Hepatocyte (in vitro differentiated cells): ENCODE measurements at places on chromosomes 11 and 22. TPM values are rescaled to one million over a fixed set of nuclear protein-coding genes. Genes with fewer than 3 reads are reported as not detected.
A peak's percentile ranks its signal among the peaks of the same experiment; 100 is the strongest.

- H3K27me3 ChIP-seq: no peaks in the 10 kb centered on the region
- H3K36me3 ChIP-seq: no peaks in the 10 kb centered on the region
- H3K27ac ChIP-seq: no peak overlapping the region
- H3K4me3 ChIP-seq: no peak overlapping the region
Observed at GRCh38 chr22:21958360-21959273, 6.0 kb upstream of the PPM1F start.

- no peak for DNase-seq
- no peaks in the 10 kb centered on the region for H3K27me3 ChIP-seq
- peak overlapping the region; percentile 69 for H3K27ac ChIP-seq
- H3K4me1 ChIP-seq: peaks cover 17% of the 10 kb centered on the region
- no peak overlapping the region for H3K4me3 ChIP-seq
- no peaks in the 10 kb centered on the region for H3K36me3 ChIP-seq
Observed at GRCh38 chr11:75722669-75723042, 5.0 kb downstream of the MOGAT2 start.

The KIF18A gene
- 6.3 and 7.1 TPM in 2 replicates for total RNA-seq

The DENND6B gene
- 3.1 and 3.3 TPM in 2 replicates for total RNA-seq

The PDE2A gene
- 2.2 and 3.5 TPM in 2 replicates for total RNA-seq

- peak; percentile 71 for DNase-seq
- peaks cover 25% of the 10 kb centered on the region for H3K4me1 ChIP-seq
- no peaks in the 10 kb centered on the region for H3K36me3 ChIP-seq
- H3K27me3 ChIP-seq: no peaks in the 10 kb centered on the region
Observed at GRCh38 chr11:32312865-32313403, 122.4 kb downstream of the WT1 start.

The SEC14L2 gene
- total RNA-seq: 3.9 and 9.9 TPM in 2 replicates

GRCh38 chr11:72227316-72228228 is 3.0 kb downstream of the INPPL1 start:
- peaks cover 14% of the 10 kb centered on the region for H3K4me1 ChIP-seq
- no peaks in the 10 kb centered on the region for H3K36me3 ChIP-seq
- DNase-seq: peak; percentile 5
- no peak overlapping the region for H3K4me3 ChIP-seq
- H3K27me3 ChIP-seq: no peaks in the 10 kb centered on the region

The MAJIN gene
- not detected in 2 replicates for total RNA-seq

The SLCO2B1 gene
- 52.2 and 79.2 TPM in 2 replicates for total RNA-seq

The MSANTD2 gene
- 14.9 and 18.3 TPM in 2 replicates for total RNA-seq

- H3K4me3 ChIP-seq: no peak overlapping the region
- H3K27me3 ChIP-seq: no peaks in the 10 kb centered on the region
- peaks cover 35% of the 10 kb centered on the region for H3K4me1 ChIP-seq
- no peak for DNase-seq
- H3K27ac ChIP-seq: peak overlapping the region; percentile 71
Observed at GRCh38 chr11:94737171-94737611, 31.0 kb upstream of the AMOTL1 start.

- no peak overlapping the region for H3K27ac ChIP-seq
- no peaks in the 10 kb centered on the region for H3K27me3 ChIP-seq
- no peak overlapping the region for H3K4me3 ChIP-seq
- no peak for DNase-seq
- no peaks in the 10 kb centered on the region for H3K36me3 ChIP-seq
Observed at GRCh38 chr11:61390161-61390560, 2.2 kb upstream of the TMEM216 start.

DNA sequence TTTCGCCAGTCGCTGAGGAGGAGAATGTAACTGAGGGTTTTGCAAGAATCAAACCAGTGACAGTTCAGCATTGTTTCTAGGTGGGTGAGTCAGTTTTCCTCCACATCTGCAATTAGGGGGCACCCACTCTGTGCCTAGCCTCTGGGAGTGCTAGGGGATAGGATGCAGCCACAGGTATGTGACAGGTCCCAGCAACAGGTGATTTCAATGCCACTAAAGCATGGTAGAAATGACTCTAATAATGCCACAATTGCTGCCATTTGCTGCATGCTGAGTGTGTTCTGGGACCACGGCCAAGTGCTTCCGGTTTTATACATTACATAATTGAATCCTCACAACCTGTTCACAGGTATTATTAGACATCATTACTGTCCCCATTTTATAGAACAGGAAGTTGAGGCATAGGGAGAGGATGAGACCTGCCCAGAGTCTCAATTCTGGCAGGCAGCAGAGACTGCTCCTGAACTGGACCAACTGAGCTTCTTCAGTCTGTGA is 556 bp downstream of the CRYBB2 start:
- no peak overlapping the region for H3K4me3 ChIP-seq
- H3K4me1 ChIP-seq: no peaks in the 10 kb centered on the region
- no peaks in the 10 kb centered on the region for H3K27me3 ChIP-seq
- no peak overlapping the region for H3K27ac ChIP-seq
- no peaks in the 10 kb centered on the region for H3K36me3 ChIP-seq

GRCh38 chr11:75025561-75025960 is 36.8 kb downstream of the NEU3 start:
- H3K27me3 ChIP-seq: no peaks in the 10 kb centered on the region
- no peak overlapping the region for H3K27ac ChIP-seq
- no peak for DNase-seq
- H3K36me3 ChIP-seq: no peaks in the 10 kb centered on the region
- H3K4me1 ChIP-seq: no peaks in the 10 kb centered on the region
- no peak overlapping the region for H3K4me3 ChIP-seq

The TH gene
- 0.92 and 2.6 TPM in 2 replicates for total RNA-seq

The GGTLC2 gene
- total RNA-seq: 0.37 TPM in 1 of 2 replicates, not detected in the other

DNA sequence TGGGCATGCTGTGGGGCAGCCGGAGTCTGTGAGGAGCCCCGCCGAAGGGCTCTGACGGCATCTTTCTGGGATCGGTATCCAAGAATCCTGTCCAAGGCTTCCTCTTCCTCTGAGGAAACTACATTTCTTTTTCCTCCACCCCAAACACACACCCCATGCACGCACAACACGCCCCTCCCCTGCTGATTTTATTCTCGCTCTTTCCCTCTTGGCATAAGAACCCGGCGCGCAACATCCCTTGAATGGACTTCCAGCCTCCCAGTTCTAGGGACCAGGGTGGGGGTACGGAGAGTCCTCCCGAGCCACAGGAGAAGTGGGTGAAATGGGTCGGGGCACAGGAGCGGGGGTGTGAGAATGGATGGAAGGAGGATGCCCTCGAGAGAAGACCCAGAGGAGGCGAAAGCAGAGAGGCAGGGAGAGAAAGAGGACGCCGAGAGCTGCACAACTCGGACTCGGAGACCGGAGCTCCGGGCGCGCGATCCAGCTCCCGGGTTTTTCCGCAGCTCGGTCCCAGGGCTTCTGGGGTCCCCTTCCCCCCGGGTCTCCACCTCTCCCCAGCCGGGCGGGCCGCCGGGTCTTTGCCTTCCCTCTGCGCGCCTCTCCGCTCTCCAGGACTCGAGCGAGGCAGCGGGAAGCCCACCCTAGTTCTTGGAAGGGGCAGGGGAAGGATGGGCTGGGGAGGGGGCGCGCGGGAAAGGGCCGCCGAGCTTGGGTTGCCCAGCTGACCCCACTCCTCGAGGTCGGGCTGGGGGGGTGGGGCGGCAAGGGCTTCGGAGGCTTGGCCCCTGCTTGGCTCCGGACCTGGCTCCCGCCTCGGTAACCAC is 1.5 kb upstream of the LARGE1 start:
- peak overlapping the region; percentile 97 for H3K4me3 ChIP-seq
- peak; percentile 86 for DNase-seq
- H3K4me1 ChIP-seq: peaks cover 9% of the 10 kb centered on the region
- peaks cover 3% of the 10 kb centered on the region for H3K27me3 ChIP-seq
- H3K36me3 ChIP-seq: no peaks in the 10 kb centered on the region
- peak overlapping the region; percentile 80 for H3K27ac ChIP-seq

DNA sequence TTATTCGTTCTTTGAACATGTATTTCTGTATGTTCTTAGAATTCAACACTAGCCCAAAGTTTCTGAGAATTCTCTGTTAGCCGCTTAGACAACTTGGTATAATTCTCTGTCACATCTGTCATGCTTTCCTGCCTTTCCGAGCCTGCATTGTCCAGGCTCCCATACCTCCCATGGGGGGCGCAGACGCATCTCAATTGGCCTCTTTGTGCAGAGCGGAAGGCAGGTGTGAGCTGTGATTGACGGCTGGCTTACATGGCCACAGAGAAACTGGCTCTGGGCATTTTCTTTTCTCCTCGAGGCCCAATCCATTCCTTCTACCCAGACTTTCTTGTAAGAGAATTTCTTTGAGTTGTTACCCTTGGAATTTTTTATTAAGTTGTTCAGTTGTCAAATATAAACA is 132.7 kb upstream of the SESN3 start:
- no peaks in the 10 kb centered on the region for H3K36me3 ChIP-seq
- peak overlapping the region; percentile 72 for H3K27ac ChIP-seq
- H3K4me1 ChIP-seq: peaks cover 31% of the 10 kb centered on the region
- DNase-seq: no peak
- no peaks in the 10 kb centered on the region for H3K27me3 ChIP-seq

GRCh38 chr11:116935089-116935488 is 97.7 kb upstream of the APOA1 start:
- no peak for DNase-seq
- H3K27me3 ChIP-seq: no peaks in the 10 kb centered on the region
- H3K4me3 ChIP-seq: no peak overlapping the region
- no peaks in the 10 kb centered on the region for H3K4me1 ChIP-seq
- H3K36me3 ChIP-seq: no peaks in the 10 kb centered on the region

GRCh38 chr11:65421794-65422632 is 585 bp upstream of the NEAT1 start:
- H3K4me3 ChIP-seq: peak overlapping the region; percentile 63
- H3K27ac ChIP-seq: peak overlapping the region; percentile 100
- peaks cover 37% of the 10 kb centered on the region for H3K4me1 ChIP-seq
- H3K27me3 ChIP-seq: no peaks in the 10 kb centered on the region
- no peaks in the 10 kb centered on the region for H3K36me3 ChIP-seq

DNA sequence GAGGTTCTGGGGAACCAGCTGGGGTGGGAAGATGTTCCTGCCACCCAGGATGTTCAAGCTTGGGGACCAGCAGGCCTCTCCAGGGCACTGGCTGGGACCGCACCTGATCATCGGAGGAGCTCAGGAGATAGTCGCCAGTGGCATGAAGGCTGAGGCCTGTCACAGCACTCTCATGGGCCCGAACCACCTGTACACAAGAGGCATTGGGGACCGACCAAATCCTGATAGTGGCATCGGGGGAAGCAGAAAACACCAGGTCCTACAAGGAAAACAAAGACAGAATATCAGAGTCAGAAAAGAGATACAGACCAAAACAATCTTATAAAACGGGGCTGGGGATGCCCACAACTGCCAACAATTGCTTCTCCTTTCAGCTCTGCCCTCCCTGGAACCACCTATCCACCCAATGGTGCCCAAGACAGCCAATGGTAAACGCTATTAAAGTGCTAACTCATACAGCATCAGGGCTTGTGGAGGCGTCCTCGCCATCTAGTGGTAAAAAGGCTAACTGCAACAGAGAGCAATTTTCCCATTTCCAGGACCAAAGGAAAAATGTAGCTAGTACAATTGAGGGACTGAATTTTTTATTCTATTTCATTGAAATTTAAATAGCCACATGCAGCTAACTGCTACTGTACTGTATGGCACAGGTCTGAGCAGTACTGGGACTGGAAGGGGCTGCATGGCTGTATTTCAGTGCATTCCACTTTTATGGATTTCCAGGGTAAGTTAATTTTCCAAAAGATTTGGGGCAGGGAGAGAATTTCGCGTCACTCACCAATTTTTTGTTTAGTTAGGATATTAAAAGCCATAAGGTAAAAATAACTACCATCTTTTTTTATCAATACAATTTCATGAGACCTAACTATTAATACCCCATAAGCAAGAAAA is 7.1 kb downstream of the PRPF19 start:
- H3K36me3 ChIP-seq: no peaks in the 10 kb centered on the region
- no peaks in the 10 kb centered on the region for H3K27me3 ChIP-seq
- H3K4me3 ChIP-seq: no peak overlapping the region
- no peak overlapping the region for H3K27ac ChIP-seq
- H3K4me1 ChIP-seq: peaks cover 2% of the 10 kb centered on the region

DNA sequence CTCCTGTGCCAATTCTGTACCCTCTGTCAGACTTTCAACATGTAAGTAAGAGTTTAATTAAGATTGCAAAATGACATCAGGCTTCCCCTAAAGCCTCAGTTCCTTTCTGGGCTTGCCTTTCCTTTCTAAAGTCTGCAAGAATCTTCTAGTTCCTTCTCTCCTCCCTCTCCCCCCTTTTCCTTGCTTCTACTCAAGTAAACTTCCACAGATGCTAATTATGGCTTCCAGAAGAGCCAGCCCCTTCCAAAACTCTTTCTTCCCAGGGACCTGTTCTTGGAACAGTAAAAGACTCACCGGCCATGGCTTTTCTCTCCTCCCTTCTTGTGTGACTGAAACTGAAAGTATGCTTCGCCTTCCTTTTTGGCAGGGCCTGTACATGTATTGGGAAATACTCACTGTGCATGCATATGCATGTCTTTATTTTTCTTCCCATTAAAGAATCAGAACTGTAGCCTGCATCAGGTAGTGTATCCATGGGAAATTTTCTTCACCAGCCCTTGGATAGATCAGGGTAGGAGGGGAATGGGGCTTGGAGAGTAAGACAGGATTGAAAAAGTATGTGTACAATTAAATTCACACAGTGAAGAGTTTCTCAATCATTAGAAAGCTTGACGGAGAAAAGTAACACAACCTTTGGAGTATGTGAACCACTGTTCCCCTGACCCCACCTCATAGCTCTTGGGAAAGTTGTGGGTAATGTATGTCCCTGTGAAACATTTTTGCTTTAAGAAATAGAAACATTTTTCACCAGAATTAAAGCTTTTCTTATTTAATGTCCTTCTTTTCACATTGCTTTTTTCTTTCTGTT is at the start of gene CASP1:
CASP1 (minus strand) TSS at position 332 of the 808 bp plus-strand sequence; CDS start at position 301, 31 bp downstream.
- H3K36me3 ChIP-seq: no peaks in the 10 kb centered on the region
- H3K27ac ChIP-seq: peak within 1 kb of the TSS; percentile 43
- DNase-seq: no peak

The MPPED2 gene
- total RNA-seq: 7.5 and 7.6 TPM in 2 replicates

DNA sequence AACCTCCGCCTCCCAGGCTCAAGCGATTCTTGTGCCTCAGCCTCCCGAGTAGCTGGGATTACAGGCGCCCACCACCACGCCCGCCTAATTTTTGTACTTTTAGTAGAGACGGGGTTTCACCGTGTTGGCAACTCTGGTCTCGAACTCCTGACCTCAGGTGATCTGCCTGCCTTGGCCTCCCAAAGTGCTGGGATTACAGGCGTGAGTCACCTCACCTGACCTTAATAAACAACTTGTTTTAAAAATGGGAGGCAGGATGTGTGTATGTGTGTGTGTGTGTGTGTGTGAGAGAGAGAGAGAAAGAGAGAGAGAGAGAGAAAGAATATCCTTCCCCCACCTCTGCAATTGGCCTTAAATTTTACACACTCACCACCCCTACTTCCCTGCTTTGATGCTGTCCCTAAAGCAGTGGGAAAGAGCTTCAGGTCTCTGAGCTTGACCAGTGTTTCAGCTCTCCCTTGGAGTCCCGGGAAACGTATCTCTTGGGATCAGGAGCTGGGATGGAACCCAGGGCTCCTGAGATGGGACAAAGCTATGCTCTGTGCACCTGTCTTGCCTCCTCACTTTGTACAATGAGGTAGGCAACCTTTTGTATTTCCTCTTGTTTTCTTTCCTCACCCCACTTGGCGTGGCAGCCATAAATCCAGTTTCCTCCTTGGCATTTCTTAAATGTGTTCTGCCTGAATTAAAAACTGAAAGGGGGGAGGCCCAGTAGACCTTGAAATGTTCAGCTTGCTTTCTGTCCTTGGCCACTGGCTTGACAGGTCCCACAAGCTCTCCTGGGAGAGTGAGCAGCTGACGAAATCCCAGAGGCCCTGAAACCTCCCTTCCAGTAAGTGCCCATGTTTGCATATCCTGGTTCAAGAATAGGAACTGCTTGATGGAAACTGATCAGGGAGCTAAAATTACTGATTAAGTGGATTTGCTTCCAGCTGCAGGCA is 17.8 kb upstream of the XBP1 start:
- H3K36me3 ChIP-seq: no peaks in the 10 kb centered on the region
- peak; percentile 70 for DNase-seq
- H3K27ac ChIP-seq: peak overlapping the region; percentile 91
- H3K27me3 ChIP-seq: no peaks in the 10 kb centered on the region
- H3K4me3 ChIP-seq: no peak overlapping the region
